Activated CD4-positive, alpha-beta T cell treated with anti-CD3 and anti-CD28 coated beads, Interleukin-10, Interleukin-2, amounts not matched to agents 100 ng/mL and 50 ng/mL, durations not matched to agents 16 hours and 8 hours (primary cell): ENCODE measurements at places on chromosomes 6 and 20.

- no peak for DNase-seq
These were observed 376.7 kb upstream of the CITED2 start for GRCh38 chr6:139751179-139751578.

DNA sequence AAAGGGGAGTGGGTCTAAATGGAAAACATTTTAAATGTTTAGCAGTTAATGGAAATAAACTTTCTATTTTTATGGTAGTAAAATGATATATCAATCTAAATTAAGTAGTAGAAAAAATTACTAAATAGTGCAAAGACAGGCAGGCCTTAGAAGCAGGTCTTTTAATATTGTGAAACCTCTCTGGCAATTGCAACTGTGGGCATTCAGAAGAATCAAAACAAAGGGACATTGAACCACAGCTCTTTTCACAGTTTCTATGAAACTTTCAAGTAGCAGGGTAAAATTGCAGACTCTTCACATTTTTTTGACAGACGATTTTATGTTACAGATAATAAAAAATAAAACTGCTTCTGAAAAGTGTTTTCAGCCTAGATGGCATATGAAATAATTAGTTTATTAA, 533.7 kb downstream of the BCKDHB start:
- no peak for DNase-seq

DNA sequence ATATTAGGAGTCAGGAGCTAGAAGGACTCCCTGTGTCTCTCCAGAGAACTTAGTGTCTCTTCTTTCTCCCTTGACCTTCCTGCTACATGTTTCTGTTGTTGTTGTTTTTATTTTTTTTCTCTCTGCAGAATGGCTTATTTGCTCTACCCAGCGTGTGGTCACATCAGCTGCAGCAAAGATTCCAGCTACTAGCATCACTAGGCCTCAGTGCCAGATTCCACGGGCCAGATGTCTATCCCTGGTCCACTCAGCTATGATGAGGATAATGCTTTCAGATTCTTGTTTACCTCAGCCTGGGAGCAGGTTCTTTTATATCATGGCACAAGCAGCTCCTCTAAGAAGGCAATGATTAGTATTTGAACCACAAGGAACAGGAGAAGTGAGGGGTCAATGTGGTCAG, 110.0 kb downstream of the PLCB1 start:
- DNase-seq, result no peak

DNA sequence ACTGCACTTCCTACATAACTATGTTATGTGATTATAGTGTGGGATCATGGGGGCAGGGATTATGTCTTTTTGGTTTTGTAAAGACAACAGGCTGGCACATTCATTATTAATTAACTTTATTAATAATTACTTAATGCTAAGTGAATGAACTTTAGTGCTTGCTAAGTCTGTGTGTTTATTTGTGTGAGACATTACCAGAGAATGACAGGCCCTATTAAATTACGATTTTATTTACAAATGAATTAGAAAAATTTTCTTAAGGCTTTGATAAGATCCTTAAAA, 100.9 kb downstream of the CD83 start:
- DNase-seq, result no peak

- DNase-seq, result no peak
These were observed 536.9 kb upstream of the CDH4 start for GRCh38 chr20:60715172-60715571.

DNA sequence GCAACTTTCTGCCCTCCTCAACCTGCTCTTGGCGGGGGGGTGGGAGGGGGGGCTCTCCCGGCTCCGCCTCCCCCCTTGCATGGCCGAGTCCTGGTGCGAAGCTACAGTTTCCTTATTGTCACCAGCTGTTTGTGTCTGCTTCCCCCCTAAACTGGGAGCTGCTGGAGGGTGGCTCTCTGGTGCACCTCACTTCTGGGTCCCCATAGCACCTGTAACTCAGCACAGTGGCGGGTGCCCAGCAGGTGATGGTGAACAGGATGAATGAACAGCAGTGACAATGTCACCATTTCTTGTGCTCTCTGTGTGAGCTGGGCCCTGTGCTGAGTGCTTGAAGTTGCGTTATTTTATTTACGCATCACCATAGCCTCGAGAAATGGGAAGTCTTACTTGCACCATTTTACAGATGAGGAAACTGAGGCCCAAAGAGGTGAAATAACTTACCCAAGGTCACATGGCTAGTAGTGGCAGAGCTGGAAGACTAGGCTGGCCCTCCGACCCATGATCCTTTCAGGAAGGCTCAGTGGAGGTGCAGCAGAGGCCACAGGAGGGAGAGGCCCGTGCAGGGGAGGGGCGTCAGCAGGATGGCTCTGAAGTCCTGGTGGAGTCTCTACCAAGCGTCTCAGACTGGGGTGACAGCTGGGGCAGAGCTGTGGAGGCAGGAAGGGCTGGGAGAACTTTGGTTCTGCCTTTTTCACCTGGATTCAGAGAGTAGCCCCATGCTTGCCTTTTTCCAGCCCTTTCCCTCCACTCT, 41.8 kb downstream of the SRC start:
- DNase-seq, result no peak

DNA sequence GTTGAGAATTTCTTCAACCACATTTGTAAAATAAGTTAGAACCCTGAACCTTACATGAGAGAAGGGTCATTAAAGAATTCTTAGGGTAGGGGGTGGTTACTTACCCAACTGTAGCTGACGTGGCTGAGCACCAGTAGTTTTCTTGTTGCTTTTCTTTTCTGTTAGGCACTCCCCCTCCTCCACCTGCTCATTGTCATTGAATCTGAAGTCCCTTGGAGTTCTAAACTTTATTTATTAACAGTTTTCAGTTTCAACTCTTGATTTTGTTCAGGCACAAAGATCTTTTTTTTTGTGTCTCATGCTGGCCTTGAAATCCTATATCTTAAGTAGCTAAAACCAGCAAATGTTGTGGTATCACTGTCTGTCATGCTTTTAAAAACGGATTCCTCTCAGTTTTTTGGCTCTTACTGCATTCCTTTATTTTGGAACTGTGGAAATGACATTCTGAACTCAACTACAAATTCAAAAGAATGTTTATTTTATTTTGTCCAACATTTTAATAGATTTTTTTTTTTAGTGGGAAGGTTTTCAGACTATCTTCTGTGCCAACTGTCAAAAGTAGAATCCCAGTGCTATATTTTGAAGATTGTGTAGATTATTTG, 465.2 kb downstream of the PHF3 start:
- no peak for DNase-seq

- no peak for DNase-seq
These were observed 154.1 kb downstream of the CD24 start for GRCh38 chr6:106820412-106820852.

DNA sequence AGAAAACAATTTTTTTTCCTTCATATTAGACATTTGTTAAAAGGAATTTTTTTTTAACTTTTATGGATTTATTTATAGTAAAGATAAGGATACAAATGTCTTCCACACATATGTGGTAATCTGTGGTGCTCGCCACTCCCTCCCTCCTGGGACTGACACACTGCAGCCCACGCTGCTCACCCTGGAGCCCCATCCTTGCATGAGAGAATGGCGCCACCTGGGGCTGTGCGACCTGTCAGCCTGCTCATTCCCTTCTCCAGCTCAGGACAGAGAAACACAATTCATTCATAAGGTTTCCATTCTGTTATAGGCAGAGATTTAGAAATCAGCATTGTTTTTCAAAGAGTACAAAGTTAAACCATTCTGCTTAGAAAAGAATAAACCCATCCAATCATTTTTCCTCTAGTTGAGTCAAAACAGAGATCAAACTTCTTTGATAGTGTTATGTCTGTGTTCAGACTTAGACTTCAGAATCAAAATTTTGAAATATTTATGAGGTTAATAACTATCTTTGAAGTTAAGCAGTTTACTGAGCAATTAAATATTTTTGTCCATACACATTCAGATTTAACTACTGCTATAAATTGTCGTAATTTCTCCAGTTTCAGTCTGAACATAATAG, 42.8 kb upstream of the DYNLRB1 start:
- peak; percentile 37 for DNase-seq

GRCh38 chr6:44034931-44035345, 92.3 kb downstream of the MRPL14 start:
- no peak for DNase-seq

- no peak for DNase-seq
These were observed 572.7 kb downstream of the DHX35 start for GRCh38 chr20:39534846-39535245.

- DNase-seq, result no peak
These were observed 95.3 kb downstream of the CDKAL1 start for GRCh38 chr6:20629509-20629908.

- no peak for DNase-seq
These were observed 13.8 kb downstream of the DDRGK1 start for GRCh38 chr20:3190681-3191111.

- DNase-seq, result no peak
These were observed 9.2 kb downstream of the PPP1R3G start for GRCh38 chr6:5094327-5094726.

- no peak for DNase-seq
These were observed 17.9 kb downstream of the CUL9 start for GRCh38 chr6:43199912-43200311.

DNA sequence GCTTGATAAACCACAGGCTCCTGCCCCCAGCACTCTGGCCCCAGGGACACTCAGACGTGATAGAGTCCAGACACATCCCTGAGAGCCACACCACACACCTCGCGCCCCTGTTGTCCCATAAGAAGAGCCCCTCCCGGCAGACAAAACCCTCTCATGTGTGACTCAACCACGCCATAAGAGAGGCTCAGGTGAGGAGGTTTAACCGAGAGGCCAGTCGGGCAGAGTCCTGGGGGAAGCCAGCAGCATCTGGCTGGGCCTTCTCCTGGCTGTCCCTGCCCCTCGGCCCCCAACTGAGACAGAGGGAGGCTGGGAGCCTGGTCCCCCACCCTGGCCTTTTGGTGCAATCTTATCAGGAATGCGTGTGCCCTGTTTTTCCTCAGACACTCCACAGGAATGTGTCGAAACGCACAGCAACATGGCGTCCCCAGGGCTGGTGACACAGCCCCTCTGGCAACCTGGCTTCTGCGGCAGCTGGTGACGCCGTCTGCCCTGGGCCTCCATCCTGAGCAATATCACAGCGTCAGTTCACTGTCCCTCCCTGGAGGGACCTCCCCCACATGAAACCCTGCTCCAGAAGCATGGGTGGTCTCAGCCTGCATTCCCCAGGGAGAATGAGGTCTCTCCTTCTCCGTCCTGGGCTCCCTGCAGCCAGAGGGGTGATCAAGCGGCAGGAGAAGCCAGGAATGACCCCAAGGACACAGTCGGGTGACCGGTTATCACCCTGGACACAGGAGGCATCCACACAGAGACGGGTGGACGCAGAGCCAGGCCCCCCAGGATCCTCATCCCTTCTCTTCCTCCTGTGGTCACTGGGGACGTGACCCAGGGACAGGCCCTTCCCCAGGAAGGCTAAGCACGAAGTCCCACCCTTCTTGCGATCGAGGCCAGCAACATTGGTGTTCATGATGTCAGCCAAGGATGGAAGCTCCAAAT, 156.6 kb upstream of the AFDN start:
- no peak for DNase-seq

GRCh38 chr6:158697811-158698210, 48.0 kb downstream of the SYTL3 start:
- no peak for DNase-seq

- DNase-seq, result no peak
These were observed 80.8 kb upstream of the BEND3 start for GRCh38 chr6:107196152-107196551.

- no peak for DNase-seq
These were observed 154.6 kb downstream of the KCNQ5 start for GRCh38 chr6:72776456-72776855.

GRCh38 chr6:111758608-111759329, 114.5 kb downstream of the FYN start:
- no peak for DNase-seq

GRCh38 chr6:164911873-164912580, 397.4 kb downstream of the C6orf118 start:
- DNase-seq, result no peak

DNA sequence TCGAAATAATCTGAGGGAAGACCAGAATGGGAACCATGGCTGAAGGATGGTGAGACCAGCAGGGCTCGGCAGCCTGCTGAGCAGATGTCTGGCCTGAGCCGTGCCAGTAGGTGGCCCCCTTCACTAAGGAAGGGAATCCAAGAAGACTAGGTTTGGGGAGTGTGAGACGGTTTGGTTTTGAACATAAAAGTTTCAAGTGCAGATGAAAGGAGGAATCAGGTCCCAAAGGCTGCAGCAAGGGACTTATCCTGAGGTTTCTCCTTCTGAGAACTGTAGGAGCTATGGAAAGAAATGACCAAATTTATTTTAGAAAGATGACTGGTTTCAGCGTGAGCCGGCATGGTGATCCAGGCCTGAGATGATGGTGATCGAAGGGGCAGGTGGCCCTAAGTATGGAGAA, 4.6 kb upstream of the OSER1 start:
- peak; percentile 78 for DNase-seq

- no peak for DNase-seq
These were observed 113.3 kb upstream of the TRAF3IP2 start for GRCh38 chr6:111718990-111719389.

GRCh38 chr6:114712129-114712662, 369.4 kb upstream of the HS3ST5 start:
- DNase-seq, result no peak

GRCh38 chr6:41935685-41936072, 5.9 kb downstream of the CCND3 start:
- no peak for DNase-seq

- no peak for DNase-seq
These were observed 133.9 kb downstream of the JPH2 start for GRCh38 chr20:44053046-44053445.

- no peak for DNase-seq
These were observed 78.0 kb upstream of the RPS6KA2 start for GRCh38 chr6:166705069-166705468.

GRCh38 chr6:158475344-158476302, 84.3 kb upstream of the TMEM181 start:
- DNase-seq, result peak; percentile 37

DNA sequence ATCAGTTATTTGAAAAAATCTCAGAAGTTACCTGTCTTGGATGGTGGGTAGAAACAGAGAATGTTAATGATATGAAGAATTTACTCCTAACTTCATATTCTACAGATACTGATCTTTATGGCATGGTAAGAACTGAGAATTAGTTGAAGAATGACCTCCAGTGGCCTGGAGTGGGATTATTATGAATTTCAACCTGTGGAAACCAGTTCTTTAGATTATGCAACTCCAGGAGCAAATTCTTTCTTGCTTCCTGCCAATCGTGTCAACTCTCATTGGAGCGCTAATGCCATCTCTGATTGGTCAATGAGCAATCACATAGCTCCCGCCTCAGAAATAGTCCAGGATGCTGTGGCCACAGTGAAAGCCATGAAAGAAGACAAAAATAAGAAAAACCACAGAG, 40.6 kb downstream of the LYRM2 start:
- DNase-seq, result peak; percentile 25

GRCh38 chr20:34713194-34713943, 9.2 kb downstream of the TP53INP2 start:
- DNase-seq, result peak; percentile 53

- DNase-seq, result peak; percentile 84
These were observed 50.5 kb upstream of the THEMIS start for GRCh38 chr6:127951172-127951917.

- no peak for DNase-seq
These were observed 168.7 kb downstream of the PAX1 start for GRCh38 chr20:21874127-21874526.

GRCh38 chr6:75673884-75674283, 72.2 kb downstream of the SENP6 start:
- no peak for DNase-seq
